ENCODE measurements at places on chromosomes 5 and 9. TPM values are rescaled to one million over a fixed set of nuclear protein-coding genes. Genes with fewer than 3 reads are reported as not detected.
A peak's percentile ranks its signal among the peaks of the same experiment; 100 is the strongest.

GRCh38 chr5:78691084-78691960 lies 42.8 kb upstream of the LHFPL2 start:
- no peak for DNase-seq

- DNase-seq = no peak
These were observed 295.9 kb upstream of the TNC start for GRCh38 chr9:115413766-115414382.

DNA sequence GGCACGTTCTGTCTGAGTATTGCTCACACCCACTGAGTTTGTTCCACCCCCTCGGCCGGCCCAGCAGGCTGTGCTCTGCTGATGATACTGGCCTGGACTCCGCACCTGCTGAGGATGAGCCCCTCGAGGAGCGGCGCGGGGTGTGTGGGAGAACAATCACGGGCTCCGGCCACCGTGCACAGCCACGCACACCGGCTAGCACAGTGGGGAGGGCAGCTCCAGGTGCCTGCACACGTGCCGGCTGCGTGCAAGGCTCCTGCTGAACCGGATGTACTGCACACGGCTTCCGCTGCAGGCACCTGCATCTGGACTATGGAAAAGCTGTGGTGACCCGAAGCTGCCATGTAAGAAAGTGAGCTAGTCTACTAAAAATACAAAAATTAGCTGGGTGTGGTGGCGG lies 485.2 kb upstream of the CDH9 start:
- DNase-seq = no peak

- peak; percentile 31 for DNase-seq
These were observed 19.6 kb downstream of the TCOF1 start for GRCh38 chr5:150376799-150377771.

- no peak for DNase-seq
These were observed 25.7 kb downstream of the DPYSL3 start for GRCh38 chr5:147483961-147484707.

- DNase-seq = peak; percentile 33
These were observed 207.0 kb upstream of the MAP3K1 start for GRCh38 chr5:56608217-56608925.

GRCh38 chr9:85700330-85700729 lies 41.4 kb downstream of the AGTPBP1 start:
- DNase-seq = peak; percentile 33

DNA sequence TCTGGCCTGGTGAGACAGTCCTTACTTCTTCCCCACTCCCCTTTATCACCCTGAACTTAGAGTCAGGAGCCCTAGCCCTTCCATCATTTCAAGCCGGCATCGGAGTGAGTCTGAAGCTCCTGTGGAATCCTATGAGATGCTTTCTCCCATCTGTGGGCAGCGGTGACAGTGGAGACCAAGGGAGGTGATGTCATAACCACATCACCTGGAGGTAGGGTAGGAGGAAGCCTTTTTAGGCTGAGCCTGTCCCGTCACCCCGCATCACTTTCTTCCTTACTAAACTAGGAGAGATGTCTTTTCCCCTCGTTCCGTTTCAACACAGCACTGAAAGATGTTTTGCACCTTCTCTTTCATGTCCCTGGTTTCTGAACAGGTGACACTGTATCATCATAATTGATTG lies 124.1 kb upstream of the WWC1 start:
- no peak for DNase-seq

DNA sequence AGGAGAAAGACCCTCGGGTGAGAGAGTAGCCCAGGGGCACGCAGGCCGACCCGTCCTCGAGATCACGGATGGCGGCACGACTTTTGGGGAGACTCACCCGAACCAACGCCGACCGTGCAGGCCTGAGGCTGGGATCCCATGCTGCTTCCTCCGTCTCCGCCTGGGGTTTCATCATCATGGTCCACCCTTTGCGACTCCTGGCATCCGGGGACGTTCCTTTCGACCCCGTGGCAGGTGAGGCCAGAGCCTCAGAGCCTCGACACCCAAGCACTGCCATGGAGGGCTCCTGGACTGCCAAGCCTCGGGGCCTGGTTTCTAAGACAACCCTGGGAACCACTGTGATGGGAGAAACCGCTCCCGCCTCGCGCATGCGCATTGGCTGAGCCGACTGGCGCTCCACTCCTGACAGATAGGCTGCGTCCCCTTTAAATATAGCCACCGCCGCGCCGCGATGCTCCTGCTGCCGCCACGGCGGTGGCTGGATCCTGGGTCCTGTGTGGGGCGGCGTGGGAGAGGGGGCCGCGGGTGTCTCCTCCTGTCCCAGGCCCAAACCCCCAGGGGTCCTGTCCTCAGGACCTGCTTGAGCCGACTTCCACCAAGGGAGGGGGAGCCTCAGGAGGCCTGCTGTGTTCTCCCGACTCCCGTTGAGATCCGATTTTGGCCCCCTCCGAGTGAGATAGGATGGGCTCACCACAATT lies 481.6 kb downstream of the SPATA31A7 start:
- no peak for DNase-seq

GRCh38 chr9:80040457-80040856 lies 468.7 kb downstream of the TLE4 start:
- DNase-seq = no peak

PKD2L2 gene
- polyA plus RNA-seq = 0.09 TPM

C9orf153 gene
- polyA plus RNA-seq = not detected

Data from B cell (primary cell).